ENCODE measurements at places on chromosomes 6 and 20.

DNA sequence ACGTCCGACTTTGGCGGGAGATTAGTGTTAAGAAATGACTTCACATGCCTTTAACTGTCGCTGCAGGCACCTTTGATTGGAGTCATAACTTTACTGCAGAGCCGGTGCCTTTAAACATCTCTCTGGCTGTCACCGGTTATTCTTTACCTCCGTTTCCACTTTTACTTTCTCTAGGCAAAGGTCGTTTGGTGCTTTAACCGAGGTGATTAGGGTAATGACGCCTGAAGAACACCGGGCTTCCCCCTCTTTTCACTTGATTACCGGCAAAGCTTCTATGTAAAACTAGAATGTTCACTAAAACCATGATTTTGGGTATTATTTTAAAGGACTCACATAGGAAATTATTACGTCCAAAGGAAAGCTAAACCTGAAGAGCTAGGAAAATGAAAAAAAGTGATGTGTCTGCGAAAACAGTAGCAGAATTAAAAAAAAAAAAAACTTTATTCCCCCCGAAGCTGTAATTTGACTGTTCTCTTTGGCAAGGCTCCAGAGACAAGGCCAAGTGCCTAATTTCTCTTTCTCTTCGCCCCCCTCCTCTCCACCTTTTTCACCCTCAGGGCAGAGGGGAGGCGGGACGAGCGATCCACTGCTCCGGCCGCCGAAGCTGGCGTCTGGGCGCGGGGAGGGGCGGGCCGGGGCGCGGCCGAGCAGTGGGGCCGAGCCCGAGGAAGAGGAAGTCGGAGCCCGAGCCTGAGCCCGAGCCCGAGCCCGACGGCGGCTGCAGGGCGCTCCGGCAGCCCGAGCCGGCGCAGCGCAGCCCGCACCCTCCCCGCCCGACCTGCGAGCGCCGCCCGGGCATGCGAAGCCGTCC lies at the start of gene PLEKHG1:
PLEKHG1 (plus strand) TSS at position 687 of the 811 bp plus-strand sequence. CDS start 133,797 bp downstream, outside the sequence.
- DNase-seq: peak; percentile 33

DNA sequence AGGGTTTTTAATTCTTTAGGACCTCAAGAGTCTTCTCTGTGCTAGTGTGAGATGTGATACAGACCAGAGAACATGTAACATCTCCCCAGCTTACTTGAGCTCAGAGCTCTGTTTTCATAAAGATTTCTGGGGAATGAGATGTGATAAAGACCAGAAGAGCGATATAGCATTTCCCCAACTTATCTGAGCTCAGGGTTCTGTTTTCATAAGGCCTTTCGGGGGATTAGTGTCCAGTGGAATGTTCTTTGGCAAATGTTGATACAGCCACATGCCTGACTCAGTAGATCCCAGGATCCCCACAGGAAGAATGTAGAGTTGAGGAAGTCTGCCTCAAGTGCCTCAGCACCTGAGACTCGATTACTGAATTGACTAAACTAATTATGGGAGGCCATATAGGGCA lies 18.7 kb upstream of the TOP1 start:
- no peak for DNase-seq

DNA sequence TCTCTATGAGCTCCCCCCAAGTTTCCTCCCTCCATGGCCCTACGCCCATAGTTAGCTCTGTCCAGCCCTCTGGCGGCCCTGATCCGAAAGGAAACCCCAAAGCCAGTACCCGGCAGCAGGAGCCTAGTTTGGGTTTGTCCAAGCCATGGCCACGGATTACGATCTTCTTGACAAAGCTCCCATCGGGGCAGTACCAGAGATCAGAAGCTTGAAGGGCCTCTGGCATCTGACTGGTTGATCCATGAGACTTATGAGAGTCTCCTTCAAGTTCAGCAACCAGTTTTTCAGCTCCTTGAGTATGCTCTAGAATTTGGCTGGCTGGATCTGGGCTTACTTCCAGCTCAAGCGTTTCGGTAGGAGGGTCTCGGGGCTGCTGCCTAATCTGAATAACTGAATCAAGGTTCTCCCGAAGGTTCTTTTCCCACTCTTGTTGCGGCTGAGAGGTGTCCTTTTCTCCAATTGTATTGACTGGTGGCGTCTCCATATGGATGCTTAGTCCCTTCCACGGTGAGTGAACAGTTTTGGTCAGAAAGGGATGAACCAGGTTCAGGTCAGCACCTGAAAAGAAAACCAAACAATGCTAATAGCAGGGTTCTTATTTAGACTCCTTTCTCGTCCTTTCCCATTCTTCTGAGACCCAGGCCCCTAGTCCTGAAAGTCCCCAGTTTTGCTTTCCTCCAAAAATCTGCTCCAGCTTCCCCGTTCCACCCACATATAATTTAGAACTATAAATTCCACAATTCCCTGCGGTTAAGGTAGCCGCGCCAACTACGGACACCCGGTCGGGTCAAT lies 595 bp downstream of the FKBPL start:
- no peak for DNase-seq

DNA sequence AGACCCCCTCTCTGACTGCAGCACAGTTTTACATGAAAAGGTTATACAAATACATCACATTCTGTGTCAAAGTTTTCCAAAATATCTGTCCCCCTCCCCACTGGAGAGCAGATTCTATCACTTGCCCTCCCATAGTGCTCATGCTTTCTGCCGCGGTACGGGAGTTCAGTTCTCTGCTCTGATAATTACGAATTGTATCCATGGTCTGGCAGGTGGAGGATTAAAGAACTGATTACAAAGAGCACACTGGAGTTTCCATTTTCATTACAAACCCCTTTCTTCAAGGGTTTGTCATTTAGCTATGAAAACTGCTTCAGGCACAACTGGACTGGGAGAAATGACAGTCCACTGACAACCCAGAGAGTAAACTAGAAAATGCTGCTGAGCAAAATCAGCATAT lies 166.0 kb downstream of the PDSS2 start:
- no peak for DNase-seq

GRCh38 chr20:19211252-19211651 lies 1.2 kb upstream of the SLC24A3 start:
- DNase-seq: no peak

DNA sequence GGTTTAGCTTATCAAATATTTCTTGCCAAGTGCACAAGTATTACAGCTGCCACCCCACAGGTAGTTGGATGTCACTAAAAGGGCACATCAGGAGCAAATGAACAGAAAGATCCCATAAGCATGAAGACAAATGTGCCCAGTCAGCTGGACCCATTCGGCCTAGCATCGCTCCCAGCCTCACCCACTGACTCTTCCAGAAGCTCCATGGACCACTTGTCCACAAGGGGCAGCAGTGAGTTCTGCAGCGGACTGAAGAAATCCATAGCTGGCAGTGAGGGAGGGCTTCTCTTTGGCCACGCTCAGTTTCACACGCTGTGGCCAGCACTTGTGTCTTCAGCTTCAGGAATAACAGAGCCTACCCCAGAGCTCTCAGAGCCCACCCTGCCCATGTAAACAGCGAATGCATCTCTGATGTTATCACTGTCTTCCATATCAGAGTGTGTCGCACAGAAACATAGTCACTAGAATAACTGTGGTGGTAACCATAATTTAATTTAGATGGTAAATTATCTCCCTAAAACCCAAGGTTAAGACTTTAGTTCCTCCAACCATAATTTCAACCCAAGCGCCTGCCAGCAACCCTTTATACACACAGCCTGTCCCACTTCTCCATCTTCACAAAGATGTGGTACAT lies 15.8 kb downstream of the CGA start:
- DNase-seq: peak; percentile 10

- no peak for DNase-seq
Observed at GRCh38 chr6:151627689-151628444, 134.1 kb downstream of the CCDC170 start.
